Tibial artery (tissue), 4 donors: ENCODE measurements at places on chromosomes 4 and X.

- H3K4me1 ChIP-seq = no peaks in the 10 kb centered on the region
- H3K27me3 ChIP-seq = no peaks in the 10 kb centered on the region
- no peak overlapping the region for H3K27ac ChIP-seq
- DNase-seq = no peak
- peaks cover 53% of the 10 kb centered on the region for H3K36me3 ChIP-seq
These were observed 33.7 kb downstream of the USP53 start for GRCh38 chr4:119246177-119246733.

DNA sequence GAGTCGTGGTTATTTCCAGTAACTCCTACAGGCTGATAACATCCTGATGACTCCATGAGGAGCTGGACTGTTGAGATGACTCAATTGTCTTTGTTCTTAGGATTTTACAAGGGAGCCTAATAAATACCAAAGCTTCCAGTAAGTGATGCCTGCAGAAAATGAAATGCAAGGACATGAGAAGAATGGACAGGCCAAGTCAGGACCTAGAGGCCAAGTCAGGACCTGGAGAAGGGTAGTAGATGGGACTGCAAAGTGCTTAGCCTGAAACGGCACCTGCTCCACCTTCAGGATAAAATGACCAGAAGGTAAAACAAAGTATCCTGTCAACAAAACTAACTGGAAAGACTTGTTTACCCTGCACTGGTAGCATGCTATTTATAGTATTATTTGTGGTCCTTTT is 6.4 kb upstream of the SLC10A6 start:
- no peaks in the 10 kb centered on the region for H3K4me1 ChIP-seq
- DNase-seq = no peak
- H3K36me3 ChIP-seq = no peaks in the 10 kb centered on the region
- no peak overlapping the region for H3K27ac ChIP-seq
- H3K27me3 ChIP-seq = no peaks in the 10 kb centered on the region
- no peak overlapping the region for H3K4me3 ChIP-seq

- no peak overlapping the region for H3K27ac ChIP-seq
- H3K36me3 ChIP-seq = no peaks in the 10 kb centered on the region
- DNase-seq = no peak
- no peaks in the 10 kb centered on the region for H3K27me3 ChIP-seq
- H3K4me3 ChIP-seq = no peak overlapping the region
These were observed 128.4 kb downstream of the NAA11 start for GRCh38 chr4:79197275-79198009.

GRCh38 chrX:39267176-39267575 is 465.9 kb downstream of the MID1IP1 start:
- no peaks in the 10 kb centered on the region for H3K4me1 ChIP-seq
- H3K4me3 ChIP-seq = no peak overlapping the region
- H3K36me3 ChIP-seq = no peaks in the 10 kb centered on the region
- H3K27me3 ChIP-seq = no peaks in the 10 kb centered on the region
- H3K27ac ChIP-seq = no peak overlapping the region
- DNase-seq = no peak

GRCh38 chr4:3262208-3263052 is 13.5 kb downstream of the MSANTD1 start:
- DNase-seq = peak; percentile 11
- no peak overlapping the region for H3K27ac ChIP-seq
- no peaks in the 10 kb centered on the region for H3K27me3 ChIP-seq
- H3K4me1 ChIP-seq = no peaks in the 10 kb centered on the region
- no peak overlapping the region for H3K4me3 ChIP-seq

GRCh38 chr4:15495621-15496020 is 25.9 kb downstream of the CC2D2A start:
- H3K36me3 ChIP-seq = peaks cover 6% of the 10 kb centered on the region
- peaks cover 4% of the 10 kb centered on the region for H3K4me1 ChIP-seq
- H3K4me3 ChIP-seq = no peak overlapping the region
- H3K27ac ChIP-seq = no peak overlapping the region
- no peaks in the 10 kb centered on the region for H3K27me3 ChIP-seq

GRCh38 chr4:98166025-98166730 is 22.9 kb upstream of the STPG2 start:
- no peak overlapping the region for H3K4me3 ChIP-seq
- H3K27me3 ChIP-seq = no peaks in the 10 kb centered on the region
- no peaks in the 10 kb centered on the region for H3K36me3 ChIP-seq

DNA sequence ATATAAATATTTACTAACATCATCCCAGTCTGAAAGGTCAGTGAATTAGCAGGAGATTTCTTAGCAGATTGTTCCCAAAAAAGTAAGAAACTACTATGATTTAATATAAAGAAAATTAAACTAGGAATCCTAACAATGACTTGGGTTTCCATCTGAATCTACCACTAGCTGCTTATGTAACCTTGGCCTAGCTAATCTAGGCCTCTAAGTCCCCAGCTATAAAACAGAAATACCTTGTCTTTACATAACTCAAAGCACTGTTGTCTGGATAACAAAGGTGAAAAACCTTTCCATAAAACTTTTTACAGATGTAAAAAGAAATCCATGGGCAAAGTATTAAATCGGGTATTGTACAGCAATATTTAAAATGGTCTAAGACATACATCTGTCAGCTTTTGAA is 3.0 kb downstream of the FBXL5 start:
- H3K27ac ChIP-seq = peak overlapping the region; percentile 99
- H3K27me3 ChIP-seq = no peaks in the 10 kb centered on the region
- H3K36me3 ChIP-seq = no peaks in the 10 kb centered on the region
- no peak overlapping the region for H3K4me3 ChIP-seq

DNA sequence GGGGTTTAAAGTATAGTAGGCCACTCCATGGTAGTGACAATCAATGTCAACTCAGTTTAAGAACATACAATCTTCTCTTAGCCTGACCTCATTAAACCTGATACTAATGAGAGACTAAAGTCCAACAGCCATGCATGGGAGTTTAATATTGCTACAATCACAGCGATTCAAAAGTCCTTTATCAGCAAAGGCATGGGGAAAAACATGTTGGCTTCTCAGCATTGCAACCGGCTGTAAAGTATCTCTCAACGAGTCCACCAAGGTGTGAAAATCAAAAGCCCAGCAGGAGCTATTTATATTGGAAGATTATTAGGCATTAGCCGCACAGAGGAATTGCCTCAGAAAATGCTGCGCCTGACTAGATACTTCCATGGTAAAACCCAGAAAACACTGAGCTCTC is 256.7 kb upstream of the PGRMC2 start:
- no peaks in the 10 kb centered on the region for H3K4me1 ChIP-seq
- H3K4me3 ChIP-seq = no peak overlapping the region
- no peak overlapping the region for H3K27ac ChIP-seq
- DNase-seq = no peak
- no peaks in the 10 kb centered on the region for H3K27me3 ChIP-seq
- no peaks in the 10 kb centered on the region for H3K36me3 ChIP-seq

- DNase-seq = no peak
- no peak overlapping the region for H3K4me3 ChIP-seq
- H3K36me3 ChIP-seq = no peaks in the 10 kb centered on the region
- no peak overlapping the region for H3K27ac ChIP-seq
These were observed 130.2 kb downstream of the ENOX2 start for GRCh38 chrX:130772776-130773143.

GRCh38 chr4:171880136-171880535 is 66.9 kb downstream of the GALNTL6 start:
- H3K27ac ChIP-seq = no peak overlapping the region
- DNase-seq = no peak
- H3K36me3 ChIP-seq = no peaks in the 10 kb centered on the region
- no peaks in the 10 kb centered on the region for H3K4me1 ChIP-seq
- no peaks in the 10 kb centered on the region for H3K27me3 ChIP-seq

- DNase-seq = no peak
- H3K4me1 ChIP-seq = no peaks in the 10 kb centered on the region
- no peak overlapping the region for H3K4me3 ChIP-seq
- no peak overlapping the region for H3K27ac ChIP-seq
- no peaks in the 10 kb centered on the region for H3K27me3 ChIP-seq
These were observed 13.8 kb upstream of the PGM2 start for GRCh38 chr4:37812713-37813112.

- no peaks in the 10 kb centered on the region for H3K36me3 ChIP-seq
- H3K4me1 ChIP-seq = no peaks in the 10 kb centered on the region
- H3K4me3 ChIP-seq = no peak overlapping the region
- DNase-seq = no peak
- H3K27me3 ChIP-seq = no peaks in the 10 kb centered on the region
- no peak overlapping the region for H3K27ac ChIP-seq
These were observed 511.2 kb downstream of the INPP4B start for GRCh38 chr4:142334931-142335330.

GRCh38 chrX:150690126-150690525 is 3.1 kb upstream of the MTMR1 start:
- no peaks in the 10 kb centered on the region for H3K27me3 ChIP-seq
- no peaks in the 10 kb centered on the region for H3K4me1 ChIP-seq
- H3K4me3 ChIP-seq = no peak overlapping the region
- no peak for DNase-seq
- H3K27ac ChIP-seq = no peak overlapping the region

- no peaks in the 10 kb centered on the region for H3K36me3 ChIP-seq
- H3K4me1 ChIP-seq = no peaks in the 10 kb centered on the region
- H3K27ac ChIP-seq = no peak overlapping the region
- no peak overlapping the region for H3K4me3 ChIP-seq
- H3K27me3 ChIP-seq = no peaks in the 10 kb centered on the region
These were observed 1.9 kb downstream of the GPM6A start for GRCh38 chr4:175810073-175810730.

- H3K27me3 ChIP-seq = no peaks in the 10 kb centered on the region
- H3K27ac ChIP-seq = no peak overlapping the region
- no peak overlapping the region for H3K4me3 ChIP-seq
- H3K36me3 ChIP-seq = no peaks in the 10 kb centered on the region
- DNase-seq = no peak
- H3K4me1 ChIP-seq = no peaks in the 10 kb centered on the region
These were observed 8.0 kb downstream of the NIPAL1 start for GRCh38 chr4:48024522-48024921.

DNA sequence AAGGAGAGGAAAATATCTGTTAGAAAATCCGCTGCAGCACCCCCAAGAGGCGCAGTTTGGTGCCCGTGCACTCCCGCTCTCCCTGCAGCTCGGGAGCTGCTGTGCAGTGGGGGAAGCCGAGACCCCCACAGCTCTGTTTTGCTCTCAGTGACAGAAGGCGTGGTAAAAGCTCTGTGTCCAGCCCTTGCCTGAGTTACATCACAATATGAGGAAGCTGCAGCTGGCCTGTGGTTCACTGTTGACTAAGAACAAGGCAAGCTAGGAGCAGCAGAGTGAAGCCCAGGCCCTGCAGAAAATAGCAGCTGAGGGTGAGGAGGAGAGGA is 88.5 kb upstream of the ADRA2C start:
- H3K4me1 ChIP-seq = no peaks in the 10 kb centered on the region
- H3K27ac ChIP-seq = no peak overlapping the region
- H3K36me3 ChIP-seq = no peaks in the 10 kb centered on the region
- no peak for DNase-seq
- no peaks in the 10 kb centered on the region for H3K27me3 ChIP-seq

DNA sequence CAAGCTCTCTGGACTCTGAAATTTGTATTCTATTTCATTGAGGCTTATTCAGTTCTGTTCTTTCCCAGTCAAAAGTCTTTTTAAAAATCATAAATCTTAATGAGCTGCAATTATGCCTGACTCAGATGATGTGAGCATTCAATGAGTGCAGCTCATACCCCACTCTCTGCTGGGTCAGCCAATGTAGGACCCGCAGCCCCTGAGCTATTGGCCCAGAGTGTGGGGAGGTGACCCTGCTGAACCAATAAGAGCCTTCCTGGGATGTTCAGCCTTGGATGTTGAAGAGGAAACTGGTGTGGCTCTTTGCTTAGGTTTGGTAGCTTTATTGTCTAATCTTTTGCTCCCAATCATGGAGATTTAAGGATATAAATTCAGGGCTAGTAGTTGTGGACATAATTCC is 12.1 kb upstream of the TCEAL4 start:
- H3K4me1 ChIP-seq = no peaks in the 10 kb centered on the region
- H3K27me3 ChIP-seq = no peaks in the 10 kb centered on the region
- no peak overlapping the region for H3K4me3 ChIP-seq

GRCh38 chr4:138650495-138650894 is 365.1 kb upstream of the NOCT start:
- H3K27ac ChIP-seq = no peak overlapping the region
- no peaks in the 10 kb centered on the region for H3K36me3 ChIP-seq
- H3K27me3 ChIP-seq = no peaks in the 10 kb centered on the region
- H3K4me1 ChIP-seq = no peaks in the 10 kb centered on the region

- H3K4me1 ChIP-seq = no peaks in the 10 kb centered on the region
- no peak overlapping the region for H3K4me3 ChIP-seq
- H3K27ac ChIP-seq = no peak overlapping the region
- DNase-seq = no peak
- no peaks in the 10 kb centered on the region for H3K27me3 ChIP-seq
These were observed 121.9 kb downstream of the DKK2 start for GRCh38 chr4:106914223-106914622.

GRCh38 chr4:96099031-96099430 is 259.1 kb downstream of the PDHA2 start:
- H3K36me3 ChIP-seq = no peaks in the 10 kb centered on the region
- DNase-seq = no peak

DNA sequence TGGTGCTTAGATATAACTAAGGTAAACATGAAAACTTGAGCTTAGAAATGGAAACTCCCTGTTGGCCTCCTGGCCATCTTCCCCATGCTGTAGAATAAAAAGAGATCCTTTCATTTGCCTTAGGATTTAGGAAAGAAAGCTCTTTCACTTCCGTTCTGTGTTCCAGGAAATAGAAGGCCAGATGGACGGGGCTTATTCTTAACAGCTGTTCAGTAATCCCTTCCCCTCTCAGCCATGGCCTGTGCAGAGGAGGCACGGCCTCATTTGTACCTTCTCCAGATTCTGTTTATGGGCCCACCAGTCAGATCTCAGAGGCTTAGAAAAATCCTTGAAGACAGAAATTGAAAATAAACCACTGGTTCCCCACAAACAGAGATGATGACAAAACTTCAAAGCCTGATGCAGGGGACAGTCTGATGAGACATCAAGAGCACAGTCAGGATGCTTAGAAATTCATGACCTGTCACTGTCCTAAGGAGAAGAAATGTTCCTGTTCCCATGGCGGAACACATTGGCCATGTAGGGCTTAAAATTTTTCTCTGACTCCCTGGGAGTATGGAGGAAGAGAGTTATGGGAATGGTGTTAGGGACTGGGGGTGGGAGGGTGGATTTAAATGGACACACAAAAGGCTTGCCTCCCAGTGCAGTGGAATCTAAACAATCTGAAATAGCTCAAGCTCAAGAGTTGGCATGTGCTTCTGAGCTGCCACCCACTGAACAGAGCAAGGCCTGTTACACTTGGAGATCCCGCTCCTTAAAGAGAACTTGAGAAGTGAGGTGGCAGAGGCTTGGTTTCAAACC is 188.8 kb downstream of the SOWAHB start:
- H3K4me1 ChIP-seq = no peaks in the 10 kb centered on the region
- no peaks in the 10 kb centered on the region for H3K27me3 ChIP-seq
- H3K36me3 ChIP-seq = peaks cover 7% of the 10 kb centered on the region

- H3K4me3 ChIP-seq = no peak overlapping the region
- DNase-seq = no peak
- no peak overlapping the region for H3K27ac ChIP-seq
- no peaks in the 10 kb centered on the region for H3K27me3 ChIP-seq
- no peaks in the 10 kb centered on the region for H3K4me1 ChIP-seq
These were observed 12.8 kb upstream of the SLITRK4 start for GRCh38 chrX:143648705-143649104.
